Choroid plexus epithelial cell (primary cell): ENCODE measurements at places on chromosomes 11 and 22.

DNA sequence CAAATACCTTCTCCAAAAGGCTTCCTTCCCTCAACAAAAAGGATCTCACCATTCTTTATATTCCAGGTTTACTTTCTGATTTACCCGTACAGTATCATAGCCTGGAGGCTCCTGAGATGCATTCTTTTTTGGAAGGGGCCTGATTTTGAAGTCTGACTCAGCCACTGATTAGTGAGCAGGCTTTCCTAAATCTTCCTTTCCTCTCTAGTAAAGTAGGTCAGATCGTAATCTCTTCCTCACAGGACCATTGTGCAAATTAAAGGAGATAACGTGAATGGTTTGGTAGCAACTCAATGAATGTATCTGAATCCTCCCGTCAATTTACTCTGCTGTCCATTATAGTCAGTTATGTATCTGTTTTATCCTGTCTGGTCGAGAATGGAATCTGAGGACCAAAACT is 227.7 kb upstream of the ANO5 start:
- no peak for DNase-seq

- no peak for DNase-seq
Observed at GRCh38 chr22:40610329-40610850, 26.1 kb downstream of the MRTFA start.

GRCh38 chr11:112886434-112887370 is 74.5 kb upstream of the NCAM1 start:
- no peak for DNase-seq

DNA sequence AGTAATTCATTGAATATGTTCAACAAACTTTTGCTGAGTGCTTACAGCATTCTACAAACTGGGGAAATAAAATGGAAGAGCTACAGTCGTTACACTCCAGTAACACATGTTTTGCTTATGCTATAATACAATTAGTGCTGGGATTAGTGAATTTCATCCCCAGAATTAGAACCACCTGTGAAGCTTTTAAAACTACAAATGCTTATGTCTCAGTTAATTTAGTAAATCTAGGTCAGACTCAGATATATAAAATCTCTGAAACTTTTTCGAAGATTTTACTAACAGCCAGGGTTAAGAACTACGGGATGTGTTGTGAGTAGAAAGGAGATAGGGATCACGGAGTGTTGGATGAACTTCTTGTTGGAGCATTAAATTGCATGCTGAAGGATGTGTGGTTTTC is 33.7 kb upstream of the EED start:
- DNase-seq = no peak

DNA sequence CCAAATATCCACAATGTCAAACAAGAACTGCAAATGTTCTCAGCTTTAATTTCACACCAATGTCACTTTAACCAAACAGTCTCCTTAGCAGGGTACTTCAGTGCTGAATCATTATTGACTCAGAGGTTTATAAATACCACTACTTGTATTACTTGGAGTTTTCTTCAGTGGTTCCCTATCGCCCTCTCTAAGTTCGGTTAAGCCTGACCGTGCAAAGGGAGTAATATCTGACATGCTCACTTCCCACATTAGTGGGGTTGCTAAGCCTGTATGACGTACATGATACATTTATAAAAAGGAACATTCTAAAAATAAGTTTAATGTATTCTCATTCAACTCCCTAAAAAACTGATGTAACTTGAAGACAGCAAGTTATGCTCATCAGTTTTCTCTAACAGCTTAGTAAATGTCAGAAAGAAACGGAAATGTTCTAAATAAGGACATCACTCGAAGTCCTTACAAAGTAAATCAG is 93.1 kb upstream of the ZC3H12C start:
- peak; percentile 95 for DNase-seq

GRCh38 chr11:86374586-86374985 is at the start of gene CCDC81:
Gene CCDC81 (plus strand): TSS chr11:86374887. CDS start chr11:86375164, 277 bp downstream.
- DNase-seq = peak; percentile 28

GRCh38 chr11:64539239-64539638 is 51.8 kb upstream of the SLC22A12 start:
- no peak for DNase-seq

GRCh38 chr11:28729339-28729738 is 621.2 kb downstream of the METTL15 start:
- DNase-seq = no peak

DNA sequence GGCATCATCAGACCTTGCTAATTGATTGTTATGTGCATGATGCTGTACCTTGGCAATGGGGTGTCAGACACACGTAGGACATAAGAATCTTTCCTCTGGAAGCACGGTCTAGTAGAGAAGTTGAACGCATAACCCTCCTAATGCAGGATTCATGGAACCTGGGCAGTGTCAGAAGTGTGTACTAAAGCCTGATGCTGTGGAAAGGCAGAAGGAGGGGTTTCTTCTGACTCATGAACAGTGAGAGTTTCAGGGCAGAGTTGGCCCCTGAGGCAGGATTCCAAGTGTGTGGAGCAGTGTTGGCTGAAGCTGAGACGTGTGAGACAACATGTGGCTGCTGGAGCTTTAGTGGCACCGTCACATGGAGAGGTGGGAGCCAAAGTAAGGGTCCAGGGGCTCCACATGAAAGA is 3.5 kb downstream of the PANX1 start:
- DNase-seq = peak; percentile 86

GRCh38 chr11:128472128-128473089 is 114.9 kb downstream of the ETS1 start:
- DNase-seq = peak; percentile 74

DNA sequence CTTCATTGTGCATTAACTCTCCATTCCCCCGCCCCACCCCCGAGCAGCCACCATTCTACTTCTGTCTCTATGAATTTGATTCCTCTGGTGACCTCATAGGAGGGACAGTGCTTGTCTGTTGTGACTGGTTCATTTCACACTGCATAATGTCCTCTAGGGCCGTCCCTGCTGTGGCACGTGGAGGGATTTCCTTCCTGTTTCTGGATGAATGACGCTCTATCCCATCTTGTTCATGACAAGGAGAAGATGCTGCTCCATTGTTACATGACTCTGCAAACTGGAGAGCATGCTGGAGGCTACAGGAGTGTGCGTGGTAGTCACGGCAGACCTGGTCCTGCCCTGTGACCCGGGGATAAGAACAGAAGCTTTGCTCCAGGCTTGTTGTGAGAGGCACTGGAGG is 61.3 kb downstream of the RTL6 start:
- no peak for DNase-seq

- DNase-seq = peak; percentile 75
Observed at GRCh38 chr22:20567993-20568417, 60.6 kb downstream of the MED15 start.

DNA sequence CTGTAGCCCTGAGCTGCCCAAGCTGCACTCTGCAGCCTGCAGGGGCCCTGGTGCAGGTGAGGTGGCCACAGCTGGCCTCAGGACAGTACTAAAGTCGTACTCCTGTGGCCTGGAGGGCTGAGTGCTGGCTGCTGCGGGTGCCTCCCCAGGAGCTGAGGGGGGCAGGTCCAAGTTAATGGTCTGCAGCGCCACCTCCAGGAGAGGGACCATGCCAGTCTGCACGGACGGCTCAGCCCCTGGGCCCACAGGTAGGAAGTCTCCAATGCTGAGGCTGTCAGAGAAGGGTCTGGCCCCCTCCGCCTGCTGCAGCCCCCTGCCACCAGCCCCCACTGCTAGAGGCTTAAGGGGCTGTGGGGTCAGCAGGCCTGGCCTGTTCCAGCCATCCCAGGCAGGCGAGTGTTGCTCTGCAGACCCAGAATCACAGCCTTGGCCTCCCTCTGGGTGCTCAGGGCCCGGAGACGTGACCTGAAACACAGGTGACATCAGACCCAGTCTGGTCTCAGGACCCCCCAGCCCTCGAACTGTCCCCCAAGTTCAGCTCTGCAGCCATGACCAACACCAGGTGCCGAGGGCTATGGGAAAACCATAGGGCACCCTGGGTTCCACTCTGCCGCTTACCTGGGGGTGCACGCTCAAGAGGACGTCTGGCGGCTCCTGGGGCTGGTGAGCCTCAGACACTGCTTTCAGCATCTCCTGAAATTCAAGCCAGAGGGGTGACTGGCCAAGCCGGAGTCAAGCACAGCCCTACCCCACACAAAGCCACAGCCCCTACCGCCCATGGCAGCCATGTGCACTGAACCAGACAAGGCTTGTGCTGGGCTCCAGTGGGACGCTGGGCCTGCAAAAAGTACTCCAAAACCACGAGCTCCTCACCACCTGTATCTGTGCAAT is 20.8 kb downstream of the SELENOO start:
- no peak for DNase-seq

DNA sequence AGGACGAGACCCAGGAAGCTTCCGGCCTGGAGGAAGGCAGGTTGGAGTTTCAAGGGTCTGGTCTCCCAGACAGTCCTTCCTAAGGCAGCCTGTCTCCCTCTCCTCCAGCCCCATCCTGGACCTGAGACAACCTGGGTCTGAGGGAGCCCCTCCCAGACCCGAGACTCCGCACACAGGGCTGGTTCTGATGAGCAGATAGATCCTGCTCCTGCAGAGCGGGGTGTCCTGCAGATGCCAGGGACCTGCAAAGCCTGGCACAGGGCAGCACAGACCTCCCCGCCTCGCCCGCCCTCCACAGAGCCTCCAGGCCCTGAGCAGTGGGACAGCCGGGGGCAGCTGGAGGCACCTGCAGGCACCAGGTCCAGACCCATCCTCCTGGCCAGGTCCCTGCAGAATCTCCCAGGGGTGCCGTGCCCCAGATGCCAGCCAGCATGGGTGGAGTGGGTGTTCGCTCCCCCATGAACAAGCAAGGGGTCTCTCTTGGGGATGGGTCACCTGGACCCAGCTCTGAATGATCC is 7.8 kb downstream of the PIM3 start:
- DNase-seq = no peak

GRCh38 chr11:64357904-64358535 is 942 bp upstream of the RPS6KA4 start:
- DNase-seq = no peak

- DNase-seq = peak; percentile 14
Observed at GRCh38 chr11:106101819-106102218, 24.4 kb downstream of the AASDHPPT start.

- no peak for DNase-seq
Observed at GRCh38 chr11:67535561-67535960, 12.3 kb upstream of the CABP2 start.

DNA sequence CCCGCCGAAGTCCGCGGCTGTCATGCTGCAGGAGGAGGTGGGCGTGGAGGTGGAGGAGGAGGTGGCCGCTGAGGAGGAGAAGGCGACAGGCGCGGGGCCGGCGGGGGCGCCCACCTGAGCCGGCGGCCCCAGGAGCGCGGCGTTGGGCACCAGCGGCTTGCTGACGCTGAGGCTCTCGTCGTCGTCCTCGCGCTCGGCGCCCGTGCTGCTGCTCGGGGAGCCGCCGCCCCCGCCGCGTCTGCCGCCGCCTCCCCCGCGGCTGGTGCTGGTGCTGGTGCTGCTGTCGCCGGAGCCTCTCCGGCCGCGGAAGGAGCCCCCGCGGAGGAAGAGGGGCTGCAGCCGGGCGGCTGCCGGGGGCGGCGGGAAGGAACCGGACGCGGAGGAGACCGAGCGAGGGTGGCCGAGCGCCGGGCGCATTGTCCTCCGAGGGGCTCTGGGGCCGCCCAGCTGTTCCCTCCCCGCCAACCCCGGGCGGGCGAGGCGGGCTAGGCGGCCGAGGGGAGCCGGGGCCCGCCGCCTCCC is 388 bp downstream of the TMEM121B start:
- DNase-seq = no peak

- peak; percentile 26 for DNase-seq
Observed at GRCh38 chr11:105000167-105000566, 22.8 kb downstream of the CASP5 start.

- DNase-seq = peak; percentile 34
Observed at GRCh38 chr11:93700830-93701229, 39.3 kb downstream of the CEP295 start.

DNA sequence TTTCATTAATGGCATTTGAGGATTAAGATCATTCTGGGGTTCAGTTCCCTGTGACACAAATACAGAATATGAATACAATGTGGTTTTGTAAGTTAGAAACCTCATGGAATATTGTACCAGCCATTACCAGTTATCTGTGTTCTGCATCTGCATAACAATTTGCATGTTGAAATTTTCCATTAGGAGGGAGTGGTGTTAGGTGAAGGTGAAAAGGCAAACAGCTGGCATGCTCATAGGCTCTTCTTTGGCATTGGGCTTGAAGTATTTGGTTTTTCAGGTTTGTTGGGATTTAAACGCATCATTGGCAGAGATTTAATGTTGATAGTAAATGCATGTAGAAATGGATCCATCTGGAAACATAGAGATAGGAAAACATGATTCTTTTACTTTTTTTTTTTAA is 18.6 kb downstream of the RTN3 start:
- no peak for DNase-seq

DNA sequence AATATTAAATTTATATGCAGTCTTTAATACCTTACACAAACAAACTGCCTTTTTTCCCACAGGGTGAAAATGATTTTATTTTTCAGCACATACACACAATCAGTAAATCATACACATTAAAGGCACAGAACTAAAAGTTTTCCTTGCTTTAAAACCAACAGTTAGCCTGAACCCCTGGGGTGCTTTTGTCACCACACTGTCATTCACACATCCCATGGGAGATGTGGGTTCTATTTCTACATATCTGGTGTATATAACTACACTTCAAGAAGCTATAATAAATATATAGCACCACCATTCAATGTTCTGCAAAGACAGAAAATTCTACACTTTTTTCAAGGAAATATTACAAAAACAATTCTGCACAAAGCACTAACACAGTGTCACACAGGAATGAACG is 197.0 kb downstream of the GUCY1A2 start:
- DNase-seq = no peak

GRCh38 chr11:132032555-132032954 is 662.1 kb downstream of the NTM start:
- DNase-seq = peak; percentile 77

DNA sequence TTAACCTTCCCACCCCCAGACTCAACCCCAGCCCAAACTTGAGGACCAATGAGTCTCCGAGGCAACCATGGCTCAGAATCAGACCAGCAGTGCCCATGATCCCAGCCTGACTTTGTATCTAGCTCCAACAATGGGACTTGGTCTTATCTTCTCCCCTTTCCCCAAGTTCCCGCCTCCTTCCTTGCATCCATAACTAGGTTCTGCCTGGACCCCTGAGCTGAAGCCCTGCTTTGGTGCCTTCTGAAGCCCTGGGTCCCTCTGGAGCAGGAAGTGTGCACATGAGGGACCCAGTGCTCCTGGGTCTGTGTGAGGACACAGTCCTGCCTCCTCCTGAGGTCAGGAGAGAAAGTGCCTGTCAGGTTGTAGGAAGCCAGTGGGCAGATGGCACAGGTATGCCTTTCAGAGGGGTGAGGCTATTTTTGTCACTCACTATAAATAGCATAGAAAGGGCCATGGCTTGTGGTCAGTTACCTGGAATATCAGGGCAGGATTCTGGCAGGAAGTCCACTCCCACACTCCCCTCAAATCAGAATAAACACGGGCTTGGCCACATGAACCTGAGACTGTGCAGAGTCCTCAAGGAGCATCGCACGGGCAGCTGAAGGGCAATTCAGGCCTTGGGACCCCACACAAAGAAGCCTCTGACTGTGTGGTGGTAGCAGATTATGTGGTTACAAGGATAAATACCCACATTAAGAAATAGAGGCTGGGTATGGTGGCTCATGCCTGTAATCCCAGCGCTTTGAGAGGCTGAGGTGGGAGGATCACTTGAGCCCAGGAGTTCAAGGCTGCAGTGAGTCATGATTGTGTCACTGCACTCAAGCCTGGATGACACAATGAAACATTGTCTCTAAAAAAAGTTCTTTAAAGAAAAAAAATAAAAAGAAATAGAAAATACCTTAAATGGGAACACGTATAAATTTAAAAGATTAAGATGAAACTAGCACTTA is 27.4 kb downstream of the RCN1 start:
- DNase-seq = peak; percentile 52

- DNase-seq = peak; percentile 63
Observed at GRCh38 chr11:95897731-95898130, 26.2 kb downstream of the MTMR2 start.
